ENCODE measurements at places on chromosomes 5 and 9.
A peak's percentile ranks its signal among the peaks of the same experiment; 100 is the strongest.

DNA sequence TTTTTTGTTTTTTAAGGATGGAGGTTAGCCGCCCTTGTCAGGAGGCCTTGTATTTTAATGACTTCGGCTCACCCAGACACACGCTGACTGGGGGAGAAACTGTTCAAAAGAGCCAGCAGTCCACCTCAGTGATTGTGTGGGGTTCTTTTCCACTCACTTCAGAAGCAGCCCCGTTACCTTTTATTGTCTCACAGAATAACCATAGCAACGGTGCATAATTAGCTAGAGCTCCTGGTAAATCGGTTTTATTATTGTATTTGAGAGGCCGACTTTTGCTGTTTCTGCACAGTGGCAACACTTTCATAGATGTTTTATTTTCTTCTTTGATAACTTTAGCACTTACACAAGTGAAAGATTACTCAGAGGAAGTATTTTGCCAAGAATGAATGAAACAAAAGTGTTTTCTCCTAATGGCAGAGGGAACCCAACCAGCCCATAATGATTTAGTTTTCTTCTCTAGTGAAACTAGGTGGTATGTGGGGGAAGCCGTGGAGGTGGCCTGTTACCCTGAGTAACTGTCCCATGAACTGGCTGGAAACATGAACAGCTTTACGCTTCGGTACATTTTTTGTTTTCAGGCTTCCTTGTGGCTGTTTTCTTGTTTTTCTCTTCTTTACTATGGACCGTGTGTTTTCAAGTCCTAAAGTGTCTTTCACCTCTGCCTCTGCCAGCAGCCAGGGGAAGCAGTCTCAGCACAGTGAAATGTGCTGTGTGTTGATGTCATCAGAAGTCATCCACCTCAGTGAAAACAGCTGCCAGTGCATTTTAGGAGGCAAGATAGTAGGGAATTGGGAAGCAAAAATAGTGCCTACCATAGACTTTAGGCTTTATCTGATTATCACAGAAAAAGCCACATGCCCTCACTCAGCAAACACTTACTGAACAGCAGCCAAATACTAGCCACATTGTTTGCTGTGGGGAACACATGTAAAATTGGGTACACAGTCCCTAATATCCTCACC is 414.7 kb downstream of the KDM4C start:
- DNase-seq, result peak; percentile 99

DNA sequence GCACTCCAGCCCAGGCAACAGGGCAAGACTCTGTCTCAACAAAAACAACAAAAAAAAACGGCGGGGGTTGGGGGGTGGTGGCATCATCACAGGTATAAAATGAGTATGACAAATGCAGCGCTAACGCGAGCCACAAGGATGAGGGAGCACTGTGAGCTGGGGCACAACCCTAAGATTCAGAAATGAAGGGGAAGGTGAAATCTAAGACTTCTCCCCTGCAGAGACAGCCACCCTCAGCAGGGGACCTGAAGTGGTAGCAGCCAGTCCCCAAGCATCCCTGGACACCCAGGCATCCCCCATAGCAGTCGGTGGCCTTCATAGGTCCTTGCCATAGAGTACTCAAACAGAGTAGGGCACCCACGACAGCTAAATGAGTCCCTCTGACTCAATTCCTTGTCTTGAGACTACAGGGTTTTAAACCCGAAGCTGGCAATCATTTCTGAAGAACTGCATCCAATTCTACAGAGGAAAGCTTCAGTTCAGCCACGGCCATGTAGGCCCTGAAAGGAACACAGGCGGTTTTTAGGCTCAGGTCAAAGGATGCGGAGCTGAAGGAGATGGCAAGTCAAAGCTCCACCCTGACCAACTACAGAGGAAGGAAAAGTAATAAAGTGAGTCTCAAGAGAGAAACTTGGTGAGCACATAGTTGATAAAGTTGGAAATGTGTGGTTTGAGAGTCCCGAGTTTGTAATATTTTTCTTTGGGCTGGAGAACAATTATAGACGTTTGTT is 50.3 kb downstream of the MYO10 start:
- DNase-seq, result no peak

DNA sequence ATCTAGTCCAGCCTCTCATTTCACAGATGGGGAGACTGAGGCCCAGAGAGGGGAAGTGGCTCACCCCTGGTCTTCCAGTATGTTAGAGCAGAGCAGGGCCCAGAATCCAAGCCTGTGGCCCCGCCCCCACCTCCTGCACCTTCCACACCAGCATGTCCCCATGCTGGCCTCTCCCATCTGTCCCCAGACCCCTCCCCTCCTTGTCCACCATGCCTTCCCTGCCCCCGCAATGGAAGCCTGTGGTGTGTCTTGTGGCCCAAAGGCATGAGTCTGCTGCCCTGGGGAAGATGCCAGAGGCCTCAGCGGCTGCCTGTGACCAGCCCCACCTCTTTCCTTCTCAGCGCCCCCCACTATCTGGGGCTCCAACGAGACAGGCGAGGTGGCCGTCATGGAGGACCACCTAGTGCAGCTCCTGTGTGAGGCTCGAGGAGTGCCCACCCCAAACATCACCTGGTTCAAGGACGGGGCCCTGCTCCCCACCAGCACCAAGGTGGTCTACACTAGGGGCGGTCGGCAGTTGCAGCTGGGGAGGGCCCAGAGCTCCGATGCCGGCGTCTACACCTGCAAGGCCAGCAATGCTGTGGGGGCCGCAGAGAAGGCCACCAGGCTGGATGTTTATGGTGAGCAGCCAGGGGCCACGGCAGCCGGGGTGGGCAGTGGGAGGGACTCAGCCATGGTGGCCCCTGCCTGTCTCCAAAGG is 87.2 kb downstream of the HMCN2 start:
- no peak for DNase-seq

DNA sequence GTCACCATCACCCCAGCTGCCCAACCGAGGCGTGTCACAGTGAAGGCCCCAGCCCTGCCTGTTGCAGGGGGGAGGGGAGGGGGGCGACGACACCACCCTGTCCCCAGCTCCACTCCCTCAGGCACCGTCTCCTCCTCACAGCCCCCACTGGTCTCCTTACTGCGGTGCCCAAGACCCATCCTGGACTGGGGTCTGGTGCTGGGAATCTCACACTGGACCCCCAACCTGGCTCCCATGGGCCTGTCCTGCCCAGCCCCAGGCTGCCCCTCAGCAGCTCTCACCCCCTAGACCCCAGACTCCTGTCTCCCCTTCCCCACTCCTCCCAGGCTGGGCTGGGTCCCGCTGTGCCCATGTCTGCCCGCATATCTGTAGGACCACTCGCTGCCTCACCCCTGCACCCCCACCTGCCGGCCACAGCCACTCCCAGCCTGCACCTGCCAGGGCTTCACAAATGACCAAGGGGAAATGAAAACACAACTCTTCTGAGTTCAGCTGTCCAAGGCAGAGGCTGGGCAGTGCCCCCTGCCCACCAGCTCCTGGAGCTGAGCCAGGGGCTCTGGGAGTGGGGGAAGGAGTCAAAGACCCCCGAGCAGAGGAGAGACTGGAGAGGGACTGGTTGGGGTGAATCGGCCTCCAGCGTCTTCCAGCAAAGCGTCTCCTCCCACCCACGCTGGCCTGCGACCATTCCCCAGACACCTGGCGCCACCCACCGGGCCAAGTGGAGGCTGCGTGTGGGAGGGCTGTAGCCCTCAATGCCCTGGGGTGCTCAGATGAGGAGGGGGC is 32.6 kb upstream of the EGFL7 start:
- peak; percentile 48 for DNase-seq

DNA sequence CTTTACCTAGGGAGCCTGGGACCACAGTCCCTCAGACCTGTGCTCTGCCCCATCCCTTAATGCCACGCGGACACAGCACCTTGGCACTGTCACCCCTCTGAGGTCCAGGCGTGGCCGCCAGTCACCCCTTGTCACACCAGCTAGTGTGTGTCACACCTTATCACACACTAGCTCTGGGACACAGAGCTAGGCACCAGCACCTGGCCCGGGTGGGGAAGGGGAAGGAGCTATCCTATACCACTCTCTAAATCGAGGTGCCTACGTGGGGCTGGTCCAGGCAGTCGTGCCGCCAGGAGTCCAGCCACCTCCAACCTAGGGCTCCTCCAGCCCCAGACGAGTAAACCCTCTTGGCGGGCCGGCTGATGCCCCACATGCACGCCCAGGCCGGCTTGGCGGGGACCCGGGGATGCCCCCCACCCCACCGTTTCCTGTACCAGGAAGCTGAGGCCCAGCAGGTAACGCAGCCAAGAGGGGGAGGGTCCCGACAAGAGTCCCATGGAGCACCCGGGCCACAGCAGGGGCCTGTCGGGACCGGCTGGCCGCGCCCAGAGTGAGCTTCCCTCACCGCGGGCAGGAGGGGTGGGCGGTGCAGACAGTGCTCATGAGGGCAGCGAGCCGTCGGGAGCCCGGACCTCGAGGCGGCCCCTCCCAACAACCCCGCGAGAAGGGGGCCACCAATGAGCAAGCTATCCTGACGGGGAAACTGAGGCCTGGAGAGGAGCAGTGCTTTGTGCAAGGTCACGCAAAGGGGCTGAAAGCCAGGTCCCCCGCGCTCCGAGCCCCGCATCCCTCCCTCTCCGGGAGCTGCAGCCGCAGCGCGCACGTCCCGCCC is 550 bp downstream of the CORO2A start:
- peak; percentile 46 for DNase-seq
